ENCODE measurements at places on chromosomes 2 and 18.
A peak's percentile ranks its signal among the peaks of the same experiment; 100 is the strongest.

DNA sequence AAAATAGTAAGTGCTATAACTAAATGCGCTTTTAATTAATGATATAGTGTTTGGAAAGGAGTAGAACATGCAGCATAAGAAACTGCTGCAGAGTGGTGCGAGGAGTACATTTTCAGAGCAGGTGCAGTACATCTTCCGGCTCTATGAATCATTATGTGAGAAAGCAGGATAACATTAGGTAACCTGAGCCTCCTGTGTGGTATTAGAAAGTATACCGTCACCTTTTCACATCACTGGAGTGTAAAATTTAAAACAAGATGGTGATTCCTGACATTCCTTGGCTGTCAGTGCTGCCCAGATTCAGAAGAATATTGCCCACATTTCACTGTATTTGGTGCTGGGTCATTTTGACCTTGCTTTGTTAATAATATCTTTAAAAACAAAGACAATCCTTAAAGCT, 7.8 kb upstream of the DYNC2LI1 start:
- DNase-seq = no peak

- DNase-seq = no peak
Measured at GRCh38 chr2:189109921-189110397, 69.6 kb downstream of the COL5A2 start.

DNA sequence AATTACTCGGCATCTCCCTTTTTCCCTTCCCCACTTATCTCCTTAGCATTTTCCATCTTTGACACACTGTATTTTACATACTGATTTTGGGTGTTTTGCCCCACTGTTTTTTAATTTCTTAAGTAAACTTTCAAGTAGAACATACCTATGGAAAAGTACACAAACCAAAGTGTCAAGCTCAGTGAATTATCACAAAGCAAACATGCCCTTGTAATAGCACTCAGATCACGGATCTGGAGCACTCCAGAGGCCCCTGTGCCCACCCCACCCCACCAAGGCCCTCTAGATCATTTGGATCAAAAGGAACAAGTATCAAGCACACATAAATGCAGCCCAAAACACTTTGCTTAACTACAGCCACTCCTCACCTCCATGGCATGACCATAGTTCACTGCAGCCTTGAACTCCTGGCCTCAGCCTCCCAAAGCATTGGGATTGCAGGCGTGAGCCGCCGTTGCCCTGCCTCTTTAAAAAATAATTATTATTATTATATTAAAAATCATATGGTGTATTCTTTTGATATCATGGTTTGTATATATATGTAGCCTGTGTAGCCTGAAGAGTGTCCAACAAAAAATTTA, 38.1 kb downstream of the FER1L5 start:
- DNase-seq = no peak

GRCh38 chr2:86821306-86821705, 30.6 kb upstream of the CD8A start:
- DNase-seq = no peak

DNA sequence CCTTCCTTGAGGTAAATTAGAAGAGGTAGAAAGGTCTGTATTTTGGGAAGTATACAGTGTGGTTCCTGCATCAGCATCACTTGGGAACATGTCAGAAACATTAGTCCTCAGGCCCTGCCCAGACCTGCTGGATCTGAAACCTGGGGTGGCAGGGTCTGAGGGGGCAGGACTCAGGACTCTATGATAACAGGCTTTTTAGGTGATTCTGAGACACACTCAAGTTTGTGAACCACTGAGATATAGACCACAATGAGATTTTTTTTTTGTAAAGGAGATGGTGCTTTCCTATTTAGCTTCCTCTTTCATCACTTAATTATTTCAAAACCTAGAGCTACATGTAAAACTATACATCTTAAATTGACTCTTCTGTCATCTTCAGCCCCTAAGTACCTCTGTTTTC, 262.7 kb upstream of the SPOPL start:
- no peak for DNase-seq

DNA sequence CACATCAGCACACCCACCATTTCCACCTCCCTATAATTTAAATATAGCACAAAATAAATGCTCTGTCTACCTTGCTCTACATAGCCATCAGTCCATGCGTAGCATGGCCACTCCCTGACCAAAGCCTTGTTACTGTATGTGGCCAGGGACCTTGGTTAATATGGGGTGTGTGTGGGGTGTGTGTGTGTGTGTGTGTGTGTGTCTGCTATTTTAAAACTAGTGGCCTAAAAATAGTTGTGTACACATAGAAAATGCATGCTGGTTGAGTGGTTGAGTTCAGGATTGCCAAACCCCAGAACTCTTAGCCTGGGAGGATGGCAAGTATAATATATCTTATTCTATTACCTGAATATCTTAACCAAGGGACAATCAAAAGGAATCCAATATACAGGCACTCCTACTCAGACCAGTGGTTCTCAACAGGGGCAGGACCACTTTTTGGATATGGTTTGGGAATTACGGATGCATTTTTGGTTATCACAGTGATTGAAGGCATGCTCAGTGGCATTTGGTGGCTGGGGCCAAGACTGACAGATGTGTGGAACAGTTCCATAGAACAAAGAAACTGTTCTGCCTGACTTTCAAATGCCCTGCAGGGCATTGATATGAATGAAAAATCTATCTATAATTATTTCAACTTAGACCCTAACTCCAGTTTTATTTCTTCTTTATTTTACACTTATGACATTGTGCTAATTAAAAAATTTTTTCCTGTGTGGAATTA, 72.3 kb upstream of the PSME4 start:
- no peak for DNase-seq

- no peak for DNase-seq
Measured at GRCh38 chr2:223494942-223495341, 107.2 kb downstream of the SCG2 start.

- no peak for DNase-seq
Measured at GRCh38 chr2:223530811-223531210, 71.3 kb downstream of the SCG2 start.

- DNase-seq = no peak
Measured at GRCh38 chr18:36688020-36688965, 140.5 kb downstream of the TPGS2 start.

GRCh38 chr2:165373278-165374010, 96.1 kb upstream of the CSRNP3 start:
- DNase-seq = no peak

DNA sequence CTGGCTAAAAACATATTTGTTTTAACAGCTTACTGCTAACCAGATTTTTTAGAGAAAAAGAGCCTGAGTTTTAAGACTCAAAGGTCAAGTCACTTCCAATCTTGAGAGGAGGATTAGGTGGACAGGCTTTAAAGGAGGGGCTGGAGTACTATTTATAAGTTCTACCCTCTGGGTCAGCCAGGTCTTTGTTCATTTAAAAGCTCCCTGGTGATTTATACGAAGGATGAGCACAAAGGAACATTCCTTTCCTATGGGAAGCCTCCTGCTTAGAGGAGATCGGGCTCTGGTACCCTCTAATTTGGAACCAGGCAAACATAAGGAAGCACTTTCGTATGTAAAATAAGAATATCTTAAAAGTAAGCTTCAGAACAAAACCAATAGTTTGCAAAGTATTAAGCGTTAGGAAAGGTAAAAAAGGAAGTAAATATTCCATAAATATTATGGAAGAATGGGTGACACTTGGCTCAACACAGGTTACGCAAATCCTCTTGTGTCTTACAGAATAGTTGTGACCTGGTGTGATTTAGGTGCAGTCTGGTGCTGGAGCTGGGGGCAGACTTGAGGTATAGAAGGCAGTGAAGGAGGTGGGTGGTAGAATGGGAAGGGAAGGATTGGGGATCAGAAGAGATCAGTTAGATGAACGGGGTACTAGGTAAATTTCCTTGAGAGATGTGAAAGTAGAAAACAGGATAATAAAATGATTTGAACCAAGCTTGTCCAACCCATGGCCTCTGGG, 35.6 kb downstream of the PDE6D start:
- DNase-seq = no peak

- DNase-seq = no peak
Measured at GRCh38 chr2:36318547-36318946, 37.0 kb upstream of the CRIM1 start.

GRCh38 chr2:239267288-239267951, 133.4 kb downstream of the HDAC4 start:
- peak; percentile 38 for DNase-seq

DNA sequence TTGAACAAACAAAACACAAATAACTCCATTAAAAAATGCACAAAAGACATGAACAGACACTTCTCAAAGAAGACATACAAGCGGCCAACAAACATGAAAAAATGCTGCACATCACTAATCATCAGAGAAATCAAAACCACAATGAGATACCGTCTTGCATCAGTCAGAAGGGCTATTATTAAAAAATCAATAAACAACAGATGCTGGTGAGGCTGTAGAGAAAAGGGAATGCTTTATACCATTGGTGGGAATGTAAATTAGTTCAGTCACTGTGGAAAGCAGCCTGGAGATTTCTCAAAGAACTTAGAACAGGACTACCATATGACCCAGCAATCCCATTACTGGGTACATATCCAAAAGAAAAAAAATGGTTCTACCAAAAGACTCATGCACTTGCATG, 37.8 kb downstream of the GPR155 start:
- no peak for DNase-seq

- no peak for DNase-seq
Measured at GRCh38 chr2:30398084-30398873, 48.8 kb upstream of the LCLAT1 start.

DNA sequence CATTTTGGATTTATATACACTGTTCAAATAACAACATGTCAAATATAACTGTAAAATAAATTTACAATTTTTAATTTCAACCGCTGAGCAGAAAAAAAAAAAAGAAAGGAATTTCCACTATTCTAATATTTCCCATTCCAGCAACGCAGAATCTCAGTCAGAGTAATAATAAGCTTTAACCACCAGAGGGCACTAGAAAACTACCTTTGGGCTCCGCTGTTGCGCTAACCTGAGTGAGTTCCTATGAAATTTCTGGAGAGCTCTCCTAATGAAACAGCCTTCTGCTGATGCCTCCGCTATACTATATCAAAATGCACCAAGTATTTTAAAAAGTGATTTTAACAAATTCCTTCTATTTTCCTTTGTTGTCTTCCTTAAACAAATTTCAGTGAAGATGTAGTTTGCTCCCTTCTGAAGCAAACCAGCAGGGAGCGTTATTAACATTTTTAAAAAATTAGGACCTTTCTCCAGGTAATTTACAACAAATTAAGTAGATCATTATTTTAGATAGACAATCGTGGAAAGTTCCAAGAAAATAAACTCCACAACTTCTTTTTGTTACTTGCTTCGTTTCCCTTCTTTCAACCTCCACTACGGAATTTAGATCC, 23.0 kb downstream of the ERMN start:
- no peak for DNase-seq

DNA sequence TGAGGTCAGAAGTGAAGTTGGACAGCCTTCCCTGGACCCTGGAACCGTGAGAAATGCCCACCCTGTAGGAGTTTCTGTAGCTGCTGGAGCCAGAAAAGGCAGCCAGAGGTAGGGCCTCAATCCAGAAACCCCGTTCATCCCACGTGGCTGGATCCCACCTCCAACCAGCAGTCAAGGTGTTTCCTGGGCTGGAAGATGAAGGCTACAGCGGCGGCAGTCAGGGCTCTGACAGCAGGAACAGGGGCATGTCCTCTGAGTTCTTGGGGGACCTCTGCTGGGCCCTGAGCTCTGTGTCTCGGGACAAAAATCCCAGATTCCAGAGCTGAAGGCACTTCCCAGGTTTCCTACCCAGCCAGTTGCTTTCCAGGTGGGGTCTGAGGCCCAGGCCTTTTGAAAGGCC, 218.2 kb downstream of the KLHL29 start:
- DNase-seq = no peak

GRCh38 chr2:108920686-108921085, 68.3 kb downstream of the EDAR start:
- no peak for DNase-seq

DNA sequence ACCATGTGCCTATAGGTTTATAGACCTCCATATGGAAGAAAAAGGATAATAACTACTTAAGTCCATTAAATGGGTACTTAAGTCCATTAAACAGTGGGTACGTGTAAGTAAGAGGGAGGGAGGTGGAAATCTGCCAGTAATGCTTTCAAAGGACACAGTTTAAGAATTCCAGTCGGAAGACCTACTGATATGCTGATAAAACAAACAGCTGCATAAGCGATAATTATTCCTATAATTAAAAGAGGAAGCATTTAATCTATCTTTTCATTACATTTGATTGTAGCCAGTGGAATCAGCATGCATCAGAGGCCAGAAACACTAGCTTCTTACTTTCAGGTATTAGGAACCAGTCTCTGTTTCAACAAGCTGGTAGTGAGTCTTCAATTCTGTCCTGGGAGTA, 96.4 kb upstream of the DDX18 start:
- DNase-seq = no peak

- DNase-seq = no peak
Measured at GRCh38 chr2:122707224-122707824, 951.9 kb downstream of the TSN start.

- no peak for DNase-seq
Measured at GRCh38 chr18:59026831-59027410, 112.8 kb upstream of the SEC11C start.

DNA sequence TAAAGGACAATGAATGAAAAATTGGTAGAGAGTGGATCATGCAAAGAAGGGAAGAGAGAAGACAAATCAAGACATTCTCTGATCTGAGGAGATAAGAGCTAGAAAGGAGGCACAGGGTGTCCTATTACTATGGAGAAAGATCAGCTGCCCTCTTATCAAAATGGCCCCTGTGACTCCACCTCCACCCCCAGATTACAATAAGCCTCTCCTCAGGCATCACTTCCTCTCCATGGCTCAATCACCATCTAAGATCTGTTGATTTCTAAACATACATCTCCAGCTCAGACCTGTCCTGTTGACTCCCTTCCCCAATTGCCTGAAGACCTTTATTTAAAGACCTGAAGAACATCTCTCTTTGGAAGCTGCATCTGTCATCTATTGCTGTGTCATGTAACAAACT, 43.2 kb downstream of the SP100 start:
- DNase-seq = no peak

DNA sequence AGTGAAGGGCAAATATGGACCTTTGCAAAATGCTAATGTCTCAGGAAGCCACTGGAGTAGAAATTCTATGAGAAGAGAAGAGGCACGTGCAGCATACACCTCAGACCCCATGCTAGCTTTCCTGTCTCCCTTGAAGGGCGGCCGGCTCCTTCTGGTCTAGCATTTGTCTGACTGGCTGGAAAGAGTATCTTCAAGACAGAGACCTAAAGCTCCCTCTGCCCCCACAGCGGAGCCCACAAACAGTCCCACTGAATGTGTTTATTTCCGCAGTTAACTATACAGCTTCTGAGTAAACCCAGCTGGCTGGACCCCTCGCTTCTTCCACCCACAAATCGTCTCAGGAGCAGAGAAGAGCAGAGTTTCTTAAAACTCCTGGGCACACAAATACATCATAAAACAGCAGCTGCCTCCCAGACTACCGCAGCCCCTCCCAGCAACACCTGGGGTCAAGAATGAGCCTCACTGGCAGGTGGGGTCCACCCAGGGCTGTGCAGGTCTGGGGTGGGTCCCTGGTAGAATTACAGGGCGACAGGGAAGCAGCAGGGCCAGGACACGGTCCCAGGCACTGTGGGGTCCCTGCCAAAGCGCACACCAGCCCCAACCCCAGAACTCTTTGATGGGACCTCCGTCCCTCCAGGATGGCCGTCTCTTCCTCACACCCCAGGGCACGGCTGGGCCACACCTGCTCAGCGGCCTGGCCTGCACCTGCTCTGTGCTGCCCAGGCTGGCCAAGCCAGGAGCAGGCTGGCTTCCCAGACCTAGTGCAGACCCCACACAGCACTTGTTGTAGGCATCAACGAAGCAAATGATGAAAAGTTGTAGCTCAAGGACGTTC, 103.8 kb downstream of the PXDN start:
- no peak for DNase-seq

GRCh38 chr2:31219131-31219969, 2.0 kb upstream of the CAPN14 start:
- DNase-seq = no peak
